ENCODE measurements at places on chromosomes 5 and 9. TPM values are rescaled to one million over a fixed set of nuclear protein-coding genes. Genes with fewer than 3 reads are reported as not detected.

DNA sequence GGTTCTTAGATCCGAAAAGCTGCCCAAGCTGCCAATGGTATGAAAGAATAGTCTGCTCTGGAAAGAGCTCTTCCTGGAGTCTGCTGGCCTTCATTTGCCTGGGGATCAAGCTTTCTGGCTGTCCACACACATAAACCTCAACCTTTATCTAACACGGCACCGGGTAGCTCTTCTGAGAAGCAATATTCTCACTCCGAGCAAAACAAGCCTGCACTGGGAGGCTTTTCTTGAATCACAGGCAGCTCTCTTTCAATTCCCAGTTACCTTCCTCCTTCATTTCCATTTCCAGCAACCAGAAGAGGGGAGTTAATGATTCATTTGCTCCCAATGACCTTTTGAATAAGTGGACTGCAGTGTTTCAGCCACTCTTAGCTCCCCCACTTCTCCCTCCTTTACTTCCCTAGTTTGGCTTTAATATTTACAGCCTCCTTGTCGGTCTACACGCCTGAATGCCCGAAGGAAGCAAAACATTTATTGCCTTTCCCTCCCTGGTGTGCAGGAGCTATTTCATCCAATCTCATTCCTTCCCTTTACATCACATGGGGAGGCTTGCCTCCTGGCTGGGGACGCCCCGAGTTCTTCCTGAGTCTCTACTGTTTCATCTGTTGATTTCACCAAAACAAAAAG, 187.1 kb downstream of the ARHGEF28 start:
- H3K36me3 ChIP-seq: no peaks in the 10 kb centered on the region
- H3K27me3 ChIP-seq: no peaks in the 10 kb centered on the region
- peaks cover 13% of the 10 kb centered on the region for H3K4me1 ChIP-seq
- no peak overlapping the region for H3K27ac ChIP-seq
- H3K4me3 ChIP-seq: no peak overlapping the region

GRCh38 chr5:173300389-173301047, 27.7 kb downstream of the STC2 start:
- H3K27ac ChIP-seq: no peak overlapping the region
- no peak overlapping the region for H3K4me3 ChIP-seq
- no peaks in the 10 kb centered on the region for H3K36me3 ChIP-seq
- H3K4me1 ChIP-seq: no peaks in the 10 kb centered on the region

LHX6 gene
- 6.5 TPM for total RNA-seq

- no peak overlapping the region for H3K27ac ChIP-seq
- no peaks in the 10 kb centered on the region for H3K27me3 ChIP-seq
- H3K36me3 ChIP-seq: peaks cover 94% of the 10 kb centered on the region
- no peak overlapping the region for H3K4me3 ChIP-seq
These were observed 31.5 kb downstream of the PDGFRB start for GRCh38 chr5:150124111-150124557.

GRCh38 chr5:16618138-16618897, 1.5 kb upstream of the RETREG1 start:
- DNase-seq: no peak
- no peak overlapping the region for H3K4me3 ChIP-seq
- H3K36me3 ChIP-seq: no peaks in the 10 kb centered on the region
- no peaks in the 10 kb centered on the region for H3K27me3 ChIP-seq

GRCh38 chr9:106738109-106738508, 124.9 kb upstream of the ZNF462 start:
- DNase-seq: no peak
- no peak overlapping the region for H3K4me3 ChIP-seq
- H3K27ac ChIP-seq: no peak overlapping the region
- no peaks in the 10 kb centered on the region for H3K36me3 ChIP-seq
- no peaks in the 10 kb centered on the region for H3K27me3 ChIP-seq

DNA sequence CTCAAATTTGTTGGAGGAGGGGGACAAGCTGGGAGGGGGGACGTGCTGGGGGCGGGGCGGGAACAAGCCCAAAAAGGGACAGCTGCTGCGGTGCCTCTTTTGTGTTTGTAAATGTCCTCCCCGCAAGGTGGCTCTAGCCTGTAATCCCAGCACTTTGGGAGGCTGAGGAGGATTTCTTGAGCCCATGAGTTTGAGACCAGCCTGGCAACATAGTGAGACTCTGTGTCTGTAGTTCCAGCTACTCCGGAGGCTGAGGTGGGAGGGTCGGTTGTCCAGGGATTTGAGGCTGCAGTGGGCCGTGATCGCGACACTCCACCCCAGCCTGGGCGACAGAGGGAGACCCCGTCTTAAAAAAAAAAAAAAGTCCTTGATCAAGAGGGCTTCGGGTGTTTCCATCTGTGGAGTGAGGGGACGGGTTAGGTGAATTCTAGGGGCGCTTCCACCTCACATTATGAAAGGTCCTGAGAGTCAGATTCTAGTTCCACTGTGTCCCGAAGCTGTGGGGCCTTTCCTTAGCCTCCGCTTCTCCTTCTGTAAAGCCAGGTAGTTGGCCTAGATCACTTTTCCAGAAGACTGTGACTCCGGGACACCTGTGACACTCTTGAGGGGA, 779 bp upstream of the CTNNA1 start:
- peak overlapping the region; percentile 99 for H3K27ac ChIP-seq
- H3K4me3 ChIP-seq: peak overlapping the region; percentile 100
- no peaks in the 10 kb centered on the region for H3K36me3 ChIP-seq
- H3K4me1 ChIP-seq: peaks cover 14% of the 10 kb centered on the region
- H3K27me3 ChIP-seq: no peaks in the 10 kb centered on the region
- no peak for DNase-seq

KIAA0825 gene
- 4.3 TPM for total RNA-seq
